ENCODE measurements at places on chromosomes 11 and 22. TPM values are rescaled to one million over a fixed set of nuclear protein-coding genes. Genes with fewer than 3 reads are reported as not detected.

- H3K4me3 ChIP-seq, result no peak overlapping the region
- H3K36me3 ChIP-seq, result no peaks in the 10 kb centered on the region
- no peaks in the 10 kb centered on the region for H3K4me1 ChIP-seq
Observed at GRCh38 chr11:30873924-30874610, 287.9 kb upstream of the MPPED2 start.

Gene KDM4D
- 1.6 TPM for total RNA-seq

Gene MGAT3
- 0.90 TPM for total RNA-seq

DNA sequence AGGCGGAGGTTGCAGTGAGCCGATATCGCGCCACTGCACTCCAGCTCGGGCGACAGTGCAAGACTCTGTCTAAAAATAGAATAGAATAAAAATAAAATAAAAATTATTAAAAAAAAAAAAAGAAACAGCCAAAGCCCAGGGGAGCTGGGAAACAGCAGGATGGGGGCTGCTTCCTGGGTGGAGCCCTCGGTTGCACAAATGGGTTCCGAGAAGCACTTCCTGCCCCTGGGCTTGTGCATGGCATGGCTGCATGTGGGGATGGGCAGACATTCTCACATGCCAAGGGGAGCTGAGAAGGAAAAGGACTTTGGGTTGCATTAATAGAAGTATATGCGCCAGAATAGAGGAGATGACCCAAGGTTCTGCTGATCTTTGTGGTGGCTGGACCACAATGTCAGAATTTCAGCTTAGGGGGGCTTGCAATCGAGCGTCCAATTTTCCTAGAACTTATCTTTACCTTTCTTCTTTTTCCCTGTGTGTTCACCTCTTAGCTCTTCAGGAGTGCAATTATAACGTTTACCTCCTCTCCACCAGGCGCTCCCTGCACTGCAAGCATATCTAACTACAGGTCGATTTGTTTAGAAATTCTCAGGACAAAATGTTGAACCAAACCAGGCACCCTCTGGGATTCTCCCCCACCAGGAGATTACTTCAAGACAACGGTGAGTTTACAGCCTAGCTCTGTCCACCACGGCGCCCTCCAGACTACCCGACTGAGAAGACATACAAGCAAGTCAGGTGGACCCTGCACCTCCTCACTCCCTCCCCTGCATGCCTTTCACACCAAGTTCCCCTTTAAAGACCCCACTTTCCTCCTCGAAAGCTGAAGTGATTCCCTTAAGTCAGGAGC is 53.2 kb downstream of the SHISAL1 start:
- no peak overlapping the region for H3K4me3 ChIP-seq
- no peak for DNase-seq

- DNase-seq, result no peak
- H3K4me3 ChIP-seq, result no peak overlapping the region
- H3K4me1 ChIP-seq, result peaks cover 18% of the 10 kb centered on the region
Observed at GRCh38 chr22:41598891-41599635, 9.4 kb upstream of the PMM1 start.

DNA sequence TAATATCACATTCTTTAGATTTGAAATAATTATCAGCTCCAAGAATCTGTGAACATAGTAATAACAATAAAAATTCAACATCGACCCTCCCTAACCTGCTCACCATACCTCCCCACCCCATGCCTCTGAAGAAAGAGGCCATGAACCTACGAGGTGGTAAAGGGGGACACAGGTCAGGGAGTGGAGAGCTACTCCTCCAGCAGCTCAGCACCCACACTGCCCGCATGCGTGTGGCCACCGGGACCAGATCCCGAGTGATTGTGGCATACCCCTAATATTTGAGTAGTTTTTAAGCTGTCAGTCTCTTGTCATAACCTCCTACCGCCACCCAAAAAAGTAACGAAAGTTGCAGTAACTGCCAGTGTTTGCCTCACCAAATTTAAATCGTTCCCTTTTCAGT is 16.8 kb upstream of the ADSL start:
- no peak for DNase-seq
- H3K4me3 ChIP-seq, result no peak overlapping the region
- no peaks in the 10 kb centered on the region for H3K27me3 ChIP-seq
- H3K36me3 ChIP-seq, result peaks cover 6% of the 10 kb centered on the region

- peaks cover 46% of the 10 kb centered on the region for H3K4me1 ChIP-seq
- H3K27ac ChIP-seq, result peak overlapping the region; percentile 87
- peak overlapping the region; percentile 62 for H3K4me3 ChIP-seq
- H3K27me3 ChIP-seq, result no peaks in the 10 kb centered on the region
Observed at GRCh38 chr22:40727964-40728615, 48.8 kb downstream of the MCHR1 start.

- H3K36me3 ChIP-seq, result no peaks in the 10 kb centered on the region
- no peak overlapping the region for H3K4me3 ChIP-seq
- H3K27me3 ChIP-seq, result peaks cover 1% of the 10 kb centered on the region
- no peak overlapping the region for H3K27ac ChIP-seq
Observed at GRCh38 chr11:44709966-44710365, 16.8 kb upstream of the TSPAN18 start.

Gene TPCN2
- total RNA-seq, result 16.0 TPM

Gene MIOX
- total RNA-seq, result not detected

Gene PHLDA2
- 3.7 TPM for total RNA-seq

DNA sequence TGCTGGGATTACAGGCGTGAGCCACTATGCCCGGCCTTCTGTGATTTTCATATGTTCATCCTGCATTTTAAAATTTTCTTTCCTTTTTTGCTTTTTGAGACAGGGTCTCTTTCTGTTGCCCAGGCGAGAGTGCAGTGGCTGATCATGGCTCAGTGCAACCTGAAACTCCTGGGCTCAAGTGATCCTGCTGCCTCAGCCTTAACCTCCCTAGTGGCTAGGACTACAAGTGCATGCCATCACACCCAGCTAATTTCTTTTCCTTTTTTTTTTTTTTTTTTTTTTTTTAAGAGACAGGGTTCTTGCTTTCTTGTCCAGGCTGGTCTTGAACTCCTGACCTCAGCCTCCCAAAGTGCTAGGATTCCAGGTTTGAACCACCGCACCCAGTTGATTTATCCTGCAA is 54.1 kb upstream of the WT1 start:
- no peak overlapping the region for H3K27ac ChIP-seq
- H3K36me3 ChIP-seq, result no peaks in the 10 kb centered on the region
- DNase-seq, result no peak
- H3K4me3 ChIP-seq, result no peak overlapping the region
- H3K4me1 ChIP-seq, result no peaks in the 10 kb centered on the region

DNA sequence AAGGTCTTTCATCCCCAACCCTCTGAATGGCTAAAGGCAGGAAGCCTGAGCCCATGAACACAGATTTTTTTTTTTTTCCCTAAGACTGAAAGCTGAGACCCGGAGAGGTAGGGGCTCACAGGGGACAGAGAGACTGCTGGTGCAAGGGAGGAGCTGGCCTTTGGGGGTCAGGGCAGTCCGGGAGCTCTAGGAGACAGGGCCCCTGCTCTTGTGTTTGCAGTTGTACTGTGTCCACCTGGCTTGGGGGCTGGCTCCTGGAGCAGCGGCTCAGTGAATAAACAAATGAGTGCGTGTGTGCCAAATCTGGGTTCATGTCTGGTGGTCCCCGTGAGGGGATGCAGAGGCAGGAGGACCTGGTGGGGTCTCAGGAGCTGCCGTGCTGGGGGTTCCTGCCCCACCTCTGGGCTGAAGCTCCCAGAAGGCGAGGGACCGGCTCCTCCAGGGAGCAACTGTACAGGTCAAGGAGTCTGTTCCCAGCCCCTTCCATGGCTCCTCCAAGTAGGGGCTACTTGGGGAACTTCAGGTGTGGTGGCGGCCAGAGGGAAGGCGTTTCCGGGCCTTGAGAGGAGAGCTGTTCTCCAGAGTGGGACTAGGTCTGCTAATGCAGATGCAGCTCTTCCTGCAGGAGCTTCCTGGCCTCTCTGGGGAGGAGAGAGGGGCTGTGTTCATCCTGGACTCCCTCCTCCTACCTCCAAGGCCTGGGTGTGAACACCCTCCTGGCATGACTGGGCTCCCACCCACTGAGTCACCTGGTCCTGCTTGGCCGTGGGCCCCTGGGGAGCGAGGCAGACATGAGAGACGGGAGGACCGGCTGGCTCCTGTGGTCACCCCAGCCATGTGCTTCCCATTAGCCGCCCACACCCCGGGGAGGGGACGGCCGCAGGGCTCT is 57.6 kb downstream of the FBXO7 start:
- DNase-seq, result no peak
- no peaks in the 10 kb centered on the region for H3K27me3 ChIP-seq
- no peak overlapping the region for H3K27ac ChIP-seq
- H3K36me3 ChIP-seq, result no peaks in the 10 kb centered on the region
- H3K4me1 ChIP-seq, result no peaks in the 10 kb centered on the region

- H3K27ac ChIP-seq, result peak overlapping the region; percentile 41
- peak; percentile 5 for DNase-seq
- H3K27me3 ChIP-seq, result no peaks in the 10 kb centered on the region
- H3K36me3 ChIP-seq, result peaks cover 51% of the 10 kb centered on the region
- H3K4me1 ChIP-seq, result no peaks in the 10 kb centered on the region
Observed at GRCh38 chr11:94457118-94458029, 36.3 kb downstream of the MRE11 start.

DNA sequence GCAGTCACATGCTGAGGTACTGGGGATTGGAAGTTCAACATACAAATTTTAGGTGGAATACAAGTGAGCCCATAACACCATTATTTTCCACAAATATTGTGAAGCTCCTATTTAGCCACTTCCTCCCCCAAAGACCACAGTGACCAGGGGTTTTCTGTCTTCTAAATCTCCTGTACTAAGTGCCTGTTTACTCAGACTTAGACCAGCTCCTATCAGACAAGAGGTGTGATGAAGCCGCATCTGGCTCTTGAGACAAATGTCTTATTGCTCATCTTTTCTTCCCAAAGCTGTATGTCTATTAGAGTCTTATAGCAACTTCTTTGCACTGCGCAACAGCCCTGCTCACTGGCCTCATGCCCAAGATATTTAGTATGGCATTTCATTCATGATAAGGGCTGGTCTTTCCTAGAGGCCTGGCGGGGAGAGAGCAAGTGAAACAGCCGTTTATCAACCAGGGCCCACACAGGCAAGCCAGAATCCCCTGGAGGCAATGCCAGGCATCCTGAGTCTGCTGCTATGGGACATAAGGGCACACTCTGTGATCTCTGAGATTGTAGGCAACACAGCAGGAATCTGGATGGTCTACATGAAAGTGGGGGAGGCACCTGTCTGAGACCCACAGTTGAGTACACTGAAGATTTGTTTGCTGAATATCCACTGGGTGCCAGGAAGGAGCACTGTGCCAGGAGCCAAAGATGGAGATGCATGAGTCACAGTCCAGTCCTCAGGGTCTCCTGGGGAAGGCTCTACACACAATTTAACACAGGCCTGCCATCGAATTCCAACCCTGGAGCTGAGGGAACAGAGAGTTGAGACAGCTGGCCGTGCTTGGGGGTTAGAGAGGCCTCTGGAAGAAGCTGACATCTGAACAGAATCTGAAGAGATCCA is 78.5 kb upstream of the NCAM1 start:
- H3K4me1 ChIP-seq, result peaks cover 4% of the 10 kb centered on the region
- no peak overlapping the region for H3K4me3 ChIP-seq
- no peak overlapping the region for H3K27ac ChIP-seq
- no peaks in the 10 kb centered on the region for H3K36me3 ChIP-seq
- DNase-seq, result no peak
- no peaks in the 10 kb centered on the region for H3K27me3 ChIP-seq

GRCh38 chr22:46764140-46764680 is 1.8 kb downstream of the TBC1D22A start:
- H3K4me3 ChIP-seq, result peak overlapping the region; percentile 94
- H3K27me3 ChIP-seq, result no peaks in the 10 kb centered on the region
- H3K36me3 ChIP-seq, result peaks cover 50% of the 10 kb centered on the region
- H3K4me1 ChIP-seq, result peaks cover 58% of the 10 kb centered on the region
- H3K27ac ChIP-seq, result peak overlapping the region; percentile 81
- no peak for DNase-seq

DNA sequence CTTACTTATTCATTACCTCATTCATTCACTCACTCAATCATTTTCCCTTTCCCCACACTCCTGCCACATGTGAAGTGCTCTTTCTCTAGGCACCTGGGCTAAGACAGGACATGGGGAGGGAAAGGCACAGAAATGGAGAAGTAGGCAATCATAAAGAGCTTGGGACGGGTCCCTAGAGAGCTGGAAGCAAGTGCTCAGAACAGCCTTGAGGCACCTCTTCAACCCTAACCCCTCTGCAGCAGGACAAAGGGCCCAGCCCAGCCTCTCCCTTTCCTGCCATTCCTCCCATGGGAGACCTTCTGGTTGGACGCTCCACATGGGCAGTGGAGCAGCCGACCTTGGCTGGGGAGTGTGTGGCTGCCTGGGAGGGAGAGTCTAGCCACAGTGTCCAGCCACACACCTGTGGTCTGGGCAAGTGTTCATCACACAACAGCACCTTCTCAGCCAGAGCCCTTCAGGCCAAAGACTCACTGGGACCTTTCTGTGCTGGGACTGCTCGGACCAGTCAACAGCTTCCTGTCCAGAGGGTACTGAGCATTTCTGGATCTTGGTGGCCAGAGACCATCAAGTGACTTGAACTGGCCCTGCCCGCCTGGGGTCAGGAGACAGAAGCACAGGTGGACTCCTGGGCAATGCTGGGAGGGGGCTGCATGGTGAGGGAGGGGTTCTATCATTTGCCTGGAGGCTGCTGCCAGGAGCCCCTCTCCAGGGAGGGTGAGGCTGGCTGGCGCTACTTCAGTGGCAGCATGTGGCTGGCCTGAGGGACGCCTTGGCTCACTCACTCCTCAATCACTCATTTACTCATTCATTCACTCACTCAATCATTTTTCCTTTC is 1.0 kb upstream of the MUC5AC start:
- H3K4me3 ChIP-seq, result no peak overlapping the region
- peaks cover 5% of the 10 kb centered on the region for H3K4me1 ChIP-seq
- H3K36me3 ChIP-seq, result no peaks in the 10 kb centered on the region
- DNase-seq, result no peak
- no peaks in the 10 kb centered on the region for H3K27me3 ChIP-seq
- no peak overlapping the region for H3K27ac ChIP-seq

Gene ELP4
- total RNA-seq, result 21.1 TPM

- no peak overlapping the region for H3K27ac ChIP-seq
- H3K4me1 ChIP-seq, result peaks cover 25% of the 10 kb centered on the region
- no peak overlapping the region for H3K4me3 ChIP-seq
Observed at GRCh38 chr11:111946499-111946898, 9.4 kb downstream of the DIXDC1 start.

GRCh38 chr22:35496768-35497312 is 43.8 kb upstream of the RASD2 start:
- no peak overlapping the region for H3K4me3 ChIP-seq
- DNase-seq, result no peak
- no peak overlapping the region for H3K27ac ChIP-seq
- peaks cover 32% of the 10 kb centered on the region for H3K27me3 ChIP-seq

DNA sequence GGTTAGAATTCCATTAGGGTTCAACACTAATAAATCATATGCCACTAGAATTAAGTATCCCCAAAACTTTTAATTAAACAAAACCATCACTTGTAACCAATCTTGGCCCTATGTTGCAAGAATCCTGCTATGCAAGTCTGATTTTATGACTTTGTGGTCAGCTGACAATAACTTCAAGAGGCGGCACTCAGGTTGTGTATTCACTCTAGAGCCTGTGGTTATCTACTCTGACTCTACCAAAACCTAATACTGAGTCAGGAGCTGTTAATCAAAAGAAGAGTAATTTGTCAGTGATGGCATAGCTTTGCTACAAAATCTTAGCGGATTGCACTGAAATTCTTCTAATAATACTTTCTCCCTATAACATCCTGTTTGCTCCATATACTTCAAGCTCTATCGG is 253.7 kb downstream of the AASDHPPT start:
- no peaks in the 10 kb centered on the region for H3K4me1 ChIP-seq
- H3K36me3 ChIP-seq, result no peaks in the 10 kb centered on the region
- DNase-seq, result no peak
- H3K4me3 ChIP-seq, result no peak overlapping the region

Data from activated CD8-positive, alpha-beta T cell treated with anti-CD3 and anti-CD28 coated beads for 36 hours (primary cell).